ENCODE measurements at places on chromosomes 2 and 18. TPM values are rescaled to one million over a fixed set of nuclear protein-coding genes. Genes with fewer than 3 reads are reported as not detected.

The LINC00305 gene
- not detected for total RNA-seq

The DDX18 gene
- total RNA-seq, result 69.5 TPM

The TEKT4 gene
- total RNA-seq, result 0.10 TPM

The ZRANB3 gene
- 14.6 TPM for total RNA-seq

The PFN4 gene
- not detected for total RNA-seq

The DNAJC27 gene
- total RNA-seq, result 3.1 TPM

The NTSR2 gene
- not detected for total RNA-seq

The IKZF2 gene
- total RNA-seq, result 7.1 TPM

The PLB1 gene
- total RNA-seq, result 1.2 TPM

GRCh38 chr18:23487738-23488570 lies 15.4 kb upstream of the RMC1 start:
- DNase-seq, result no peak

DNA sequence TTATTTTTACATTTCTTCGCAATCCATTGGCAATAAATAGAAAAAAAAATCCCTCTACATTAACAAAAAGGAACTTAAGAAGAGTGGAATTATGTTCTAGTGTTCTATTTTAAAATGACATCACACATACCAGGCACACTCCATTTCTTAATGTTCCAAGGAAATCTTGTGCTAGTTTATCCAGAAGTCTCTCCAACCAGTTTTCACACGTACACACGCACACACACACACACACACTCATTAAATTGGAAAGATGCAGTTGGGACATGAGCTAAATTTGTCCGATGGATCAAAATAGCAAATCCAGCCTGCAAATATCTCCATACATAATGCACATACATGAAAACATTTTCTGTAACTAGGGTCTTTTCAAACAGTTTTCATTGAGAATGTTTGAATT lies 78.3 kb downstream of the KCNJ3 start:
- DNase-seq, result no peak

DNA sequence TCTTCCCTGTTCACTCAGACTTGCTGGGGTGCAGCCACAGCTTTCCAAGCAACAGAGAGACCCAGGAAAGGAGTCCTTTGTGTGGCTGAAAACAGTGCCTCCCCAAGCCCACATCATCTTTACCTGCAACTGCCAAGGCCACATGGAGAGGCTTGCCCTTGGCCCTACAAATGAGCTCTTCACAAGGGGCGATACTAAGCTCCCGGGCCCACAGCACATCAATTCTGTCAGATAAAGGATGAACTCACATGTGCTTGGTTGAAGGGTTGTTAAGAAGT lies 42.3 kb upstream of the SH3RF3 start:
- no peak for DNase-seq

GRCh38 chr2:240868286-240869108 lies at the start of gene AGXT:
TSS of gene AGXT (plus strand) at chr2:240868824. CDS start at chr2:240868866, 42 bp downstream.
- DNase-seq, result no peak

DNA sequence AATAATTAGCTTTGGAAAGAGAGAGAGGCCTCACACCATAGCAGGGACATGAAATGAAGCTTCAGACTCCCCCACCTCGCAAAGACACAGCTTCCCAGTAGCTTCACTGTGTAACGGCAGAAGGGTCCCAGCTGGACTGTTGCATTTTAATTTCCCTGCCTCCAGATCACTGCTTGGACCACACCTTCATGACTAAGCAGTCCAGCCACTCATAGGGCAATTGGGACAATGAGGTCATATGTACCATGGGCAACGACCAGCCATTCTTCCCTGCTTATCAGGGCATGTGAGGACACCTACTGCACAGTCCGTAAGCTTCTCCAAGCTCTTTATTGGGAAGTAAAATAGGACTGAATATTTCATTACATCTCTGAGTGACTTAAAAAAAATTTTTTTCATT lies 183.0 kb downstream of the MREG start:
- peak; percentile 84 for DNase-seq

GRCh38 chr2:54574107-54574859 lies 118.2 kb downstream of the SPTBN1 start:
- peak; percentile 53 for DNase-seq

- DNase-seq, result no peak
Measured at GRCh38 chr18:56825321-56825720, 174.2 kb downstream of the WDR7 start.

DNA sequence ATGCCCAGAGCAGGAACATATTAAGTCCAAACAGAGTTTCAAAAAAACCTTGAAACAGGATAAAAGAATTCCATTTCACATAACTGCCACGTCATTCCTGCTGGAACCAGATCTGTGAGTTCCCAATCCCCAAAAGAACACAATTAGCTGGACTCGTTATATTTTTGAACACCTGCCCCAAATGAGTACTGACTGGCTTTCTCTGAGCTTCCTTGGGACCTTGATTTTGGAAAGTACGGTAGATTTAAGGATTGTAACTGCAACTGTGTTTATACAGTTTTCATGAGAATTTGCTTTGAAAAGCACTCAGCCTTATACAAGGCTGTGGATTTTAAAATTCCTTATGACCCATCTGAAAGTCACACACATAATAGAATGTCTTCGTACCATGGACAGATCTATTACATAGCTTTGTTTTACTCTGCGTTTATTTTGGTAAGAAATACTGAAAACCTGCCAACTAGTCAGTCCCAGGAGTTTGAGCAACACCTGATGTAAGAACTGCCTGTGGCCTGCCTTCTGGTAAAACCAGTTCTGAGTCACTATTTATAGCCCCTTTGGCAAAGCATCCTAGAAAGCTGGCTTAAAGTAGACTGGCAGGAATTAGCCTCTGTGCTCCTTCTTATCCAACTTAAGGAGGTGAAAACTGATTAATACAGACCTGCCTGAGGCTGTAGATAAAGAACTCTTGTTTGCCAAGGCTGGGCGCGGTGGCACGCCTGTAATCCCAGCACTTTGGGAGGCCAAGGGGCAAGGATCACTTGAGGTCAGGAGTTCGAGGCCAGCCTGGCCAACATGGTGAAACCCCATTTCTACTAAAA lies 48.1 kb downstream of the MERTK start:
- peak; percentile 97 for DNase-seq
